Stimulated activated CD8-positive, alpha-beta memory T cell treated with anti-CD3 and anti-CD28 coated beads, Interleukin-4, amount 100 ng/mL, for 1 hour (primary cell): ENCODE measurements at places on chromosomes 13 and 19.

DNA sequence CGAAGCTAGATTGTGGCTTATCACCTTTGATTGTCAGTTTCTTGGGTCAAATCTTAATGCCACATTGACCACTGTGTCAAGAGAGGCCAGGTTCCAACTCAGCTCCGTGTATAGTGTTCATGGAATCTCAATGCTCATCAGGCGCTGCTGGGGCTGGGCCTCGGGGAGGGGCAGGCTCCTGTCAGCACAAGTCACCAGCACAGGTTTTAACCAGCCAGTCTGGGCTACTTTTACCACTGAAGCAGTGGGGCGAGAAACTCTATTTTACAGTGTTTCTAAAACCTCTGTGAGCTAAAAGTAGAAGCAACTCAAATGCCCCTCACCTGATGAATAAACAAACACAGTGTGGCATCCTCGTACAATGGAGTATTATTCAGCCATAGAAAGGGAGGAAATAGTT, 118.7 kb upstream of the GJB6 start:
- DNase-seq = no peak

DNA sequence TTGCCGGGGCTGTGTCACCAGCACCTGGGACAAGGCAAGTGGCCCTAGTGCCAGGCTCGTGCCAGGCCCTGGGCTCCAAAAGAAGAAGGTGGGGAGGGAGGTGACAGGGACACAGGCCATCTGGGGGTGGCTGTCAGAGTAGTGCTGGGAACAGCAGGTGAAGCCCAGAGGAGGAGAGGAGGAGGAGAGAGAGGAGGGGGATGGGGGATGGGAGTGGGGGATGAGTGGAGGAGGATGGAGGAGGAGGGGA, 18.7 kb downstream of the LSM4 start:
- no peak for DNase-seq

GRCh38 chr13:46490129-46490528, 62.8 kb upstream of the LRCH1 start:
- DNase-seq = no peak

DNA sequence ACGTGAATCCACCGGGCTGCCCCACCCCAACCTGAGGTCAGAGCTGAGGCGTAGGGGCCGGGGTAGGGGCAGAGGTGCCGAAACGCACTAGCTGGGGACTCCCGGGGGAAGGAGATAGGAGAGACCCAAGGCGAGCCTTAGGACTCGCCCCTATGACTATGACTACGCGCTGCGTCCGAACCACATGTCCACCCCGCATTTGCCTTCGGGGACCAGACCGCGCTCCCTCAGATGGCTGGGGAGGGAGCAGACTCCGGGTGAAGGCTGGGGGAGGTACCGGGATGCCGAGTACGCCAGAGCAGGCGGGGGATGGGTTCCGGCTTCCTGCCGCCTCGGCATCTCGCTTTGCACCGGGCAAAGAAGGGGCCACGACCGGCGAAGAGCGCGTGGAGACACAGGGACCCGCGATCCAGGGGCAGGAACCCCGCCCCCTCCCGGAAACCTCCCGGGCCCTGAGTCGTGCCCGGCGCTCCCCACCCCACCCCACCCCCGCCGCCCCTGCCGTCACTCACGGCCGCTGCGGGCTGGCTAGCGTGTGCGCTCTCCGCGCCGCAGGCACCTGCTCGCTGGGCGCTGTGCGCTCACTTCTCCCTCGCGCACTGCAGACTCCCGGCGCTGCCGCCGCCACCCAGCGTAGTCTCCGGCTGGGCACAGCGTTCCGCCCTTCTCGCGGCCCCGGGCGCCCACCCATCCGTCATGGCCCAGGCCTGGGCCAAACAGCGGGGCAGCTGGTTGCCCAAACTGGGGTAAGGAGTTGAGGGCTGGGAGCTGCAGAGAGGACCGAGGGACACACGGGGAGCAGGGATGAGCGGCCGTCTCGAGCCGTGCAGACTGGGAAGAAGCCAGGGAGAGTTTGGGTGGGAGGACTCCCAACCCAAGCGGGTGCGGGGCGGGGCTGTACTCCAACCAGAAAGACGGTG, 622 bp upstream of the VSTM2B start:
- no peak for DNase-seq

DNA sequence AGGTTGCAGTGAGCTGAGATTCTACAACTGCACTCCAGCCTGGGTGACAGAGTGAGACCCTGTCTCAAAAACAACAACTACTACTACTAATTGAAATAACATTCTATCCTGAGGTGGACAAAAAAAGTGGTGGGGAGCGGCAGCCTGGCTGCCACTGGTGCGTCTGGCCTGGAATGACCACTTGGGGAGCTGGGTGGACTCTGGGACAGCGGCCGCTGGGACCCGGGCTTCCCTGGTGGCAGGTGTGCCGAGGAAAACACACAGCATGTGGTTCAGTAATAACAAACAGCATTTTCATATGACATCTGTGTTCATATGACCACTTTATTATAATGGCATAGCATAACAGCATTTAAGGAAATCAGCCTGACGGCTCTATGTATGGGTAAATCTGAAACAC, 33.9 kb downstream of the TFDP1 start:
- DNase-seq = no peak
